ENCODE measurements at places on chromosomes 2 and 18.
A peak's percentile ranks its signal among the peaks of the same experiment; 100 is the strongest.

GRCh38 chr2:225083276-225083675 is 41.0 kb upstream of the DOCK10 start:
- no peak for DNase-seq

DNA sequence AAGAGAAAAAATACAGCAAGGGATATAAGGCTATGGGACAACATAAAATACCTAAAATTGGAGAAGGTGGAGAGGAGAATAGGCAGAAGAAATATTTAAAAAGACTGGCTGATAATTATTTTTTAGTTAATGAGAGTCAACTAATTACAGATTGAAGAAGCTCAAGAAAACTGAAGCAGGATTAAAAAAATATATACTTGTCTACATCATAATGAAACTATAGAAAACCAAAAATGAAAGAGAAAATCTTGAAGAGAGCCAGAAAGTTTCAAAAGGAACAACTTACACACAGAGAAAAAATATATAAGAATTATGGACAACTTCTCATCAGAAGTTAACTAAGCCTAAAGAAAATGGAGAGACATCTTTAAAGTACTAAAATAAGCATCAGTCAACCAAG is 62.9 kb upstream of the APCDD1 start:
- no peak for DNase-seq

DNA sequence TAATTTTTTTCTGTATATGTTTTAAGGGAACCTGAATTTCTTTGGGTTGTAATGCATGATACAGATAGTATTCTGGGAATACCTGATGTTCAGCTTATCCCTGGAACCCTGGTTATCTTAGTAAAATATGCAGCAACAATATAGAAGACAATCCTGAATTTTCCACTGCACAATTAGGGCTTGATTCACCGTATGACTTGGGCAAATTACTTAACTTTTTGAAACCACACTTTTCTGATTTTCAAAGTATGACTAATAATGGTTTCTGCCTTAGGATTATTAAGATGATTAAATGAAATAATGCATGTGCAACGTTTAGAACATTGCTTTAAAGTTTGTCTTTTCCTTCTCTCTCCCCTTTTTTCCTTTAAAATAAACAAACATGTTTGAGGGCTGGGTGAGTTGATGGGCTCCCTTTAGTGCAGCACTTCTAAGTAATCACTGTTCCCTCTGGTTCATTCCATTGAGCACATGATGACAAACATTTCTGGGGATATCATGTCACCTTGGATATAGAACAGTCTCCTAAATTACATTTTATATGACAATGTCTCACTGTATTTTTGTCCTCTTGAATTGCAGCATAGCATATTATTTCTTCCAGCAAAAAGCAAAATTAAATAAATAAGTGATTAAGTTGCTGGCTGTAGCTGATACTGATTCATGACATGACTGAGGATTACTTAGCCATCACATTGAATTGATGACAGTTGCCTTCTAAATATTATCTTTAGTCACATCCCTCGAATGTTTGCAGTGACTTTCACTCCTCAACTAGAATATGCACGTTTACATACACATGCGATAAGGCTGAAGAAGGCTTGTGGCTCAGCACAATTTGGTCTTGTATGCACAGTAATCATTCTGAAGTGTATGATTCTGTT is 254.5 kb downstream of the NEDD4L start:
- DNase-seq: no peak

DNA sequence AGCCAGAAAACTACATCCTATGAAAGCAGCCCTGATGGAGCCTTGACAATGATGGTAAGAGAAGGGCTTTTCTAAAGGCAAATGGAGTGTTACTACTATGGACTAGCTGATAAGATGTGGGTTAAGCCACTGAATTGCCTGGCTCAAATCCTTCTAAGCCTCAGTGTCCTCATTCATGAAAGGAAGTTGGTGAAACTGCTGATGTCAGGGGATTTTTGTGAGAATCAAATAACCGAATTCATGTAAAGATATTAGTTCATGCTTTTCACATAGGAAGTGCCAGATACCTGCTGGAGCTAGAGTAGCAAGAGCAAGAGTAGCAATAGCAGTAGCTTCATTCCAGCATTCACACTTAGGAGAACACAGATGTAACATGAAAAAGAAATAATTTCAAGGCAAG is 417.0 kb downstream of the METTL4 start:
- no peak for DNase-seq

DNA sequence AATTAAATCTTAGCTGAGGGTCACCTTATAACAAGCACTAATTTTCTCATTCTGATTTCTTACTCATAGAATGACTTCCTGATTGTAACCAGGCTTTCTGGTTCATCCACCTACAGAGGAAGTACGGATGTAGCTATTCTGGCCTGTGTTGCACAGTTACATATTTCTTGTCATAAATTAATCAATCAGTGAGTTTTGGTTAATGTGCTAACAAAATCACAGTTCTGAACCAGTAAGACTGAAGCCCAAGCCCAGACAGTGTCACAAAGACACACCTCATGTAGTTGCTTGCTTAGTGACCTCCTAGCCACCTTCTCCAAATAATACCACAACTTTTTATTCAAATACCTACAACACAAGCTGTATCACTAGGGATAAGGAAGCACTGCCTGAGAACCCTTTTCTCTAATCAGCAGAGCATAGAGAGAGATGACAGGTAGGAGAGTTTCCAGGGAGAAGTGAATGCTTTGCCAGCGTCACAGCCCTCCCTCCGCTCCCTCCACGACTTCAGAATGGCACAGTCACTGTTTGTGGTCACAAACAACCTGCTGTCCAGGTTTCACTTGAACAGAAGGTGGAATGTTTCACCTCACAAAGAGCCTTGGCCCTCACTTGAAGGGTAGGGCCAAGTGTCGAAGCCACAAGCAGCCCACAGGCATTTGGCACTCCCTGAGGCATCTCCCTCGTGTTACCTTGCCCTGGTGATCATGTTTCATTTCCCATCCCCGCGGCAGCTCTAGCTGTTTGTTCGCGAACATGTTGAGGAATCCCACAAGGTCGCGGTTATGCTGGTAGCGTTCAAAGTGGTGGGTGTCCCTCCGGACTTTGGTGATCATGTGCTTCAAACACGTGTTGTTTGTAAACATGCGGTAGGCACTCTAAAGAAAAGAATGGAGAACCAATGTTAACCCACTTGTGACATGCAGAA is 120.8 kb upstream of the STK17B start:
- peak; percentile 30 for DNase-seq

GRCh38 chr2:34998741-34999140 is 1356.8 kb upstream of the CRIM1 start:
- DNase-seq: no peak

DNA sequence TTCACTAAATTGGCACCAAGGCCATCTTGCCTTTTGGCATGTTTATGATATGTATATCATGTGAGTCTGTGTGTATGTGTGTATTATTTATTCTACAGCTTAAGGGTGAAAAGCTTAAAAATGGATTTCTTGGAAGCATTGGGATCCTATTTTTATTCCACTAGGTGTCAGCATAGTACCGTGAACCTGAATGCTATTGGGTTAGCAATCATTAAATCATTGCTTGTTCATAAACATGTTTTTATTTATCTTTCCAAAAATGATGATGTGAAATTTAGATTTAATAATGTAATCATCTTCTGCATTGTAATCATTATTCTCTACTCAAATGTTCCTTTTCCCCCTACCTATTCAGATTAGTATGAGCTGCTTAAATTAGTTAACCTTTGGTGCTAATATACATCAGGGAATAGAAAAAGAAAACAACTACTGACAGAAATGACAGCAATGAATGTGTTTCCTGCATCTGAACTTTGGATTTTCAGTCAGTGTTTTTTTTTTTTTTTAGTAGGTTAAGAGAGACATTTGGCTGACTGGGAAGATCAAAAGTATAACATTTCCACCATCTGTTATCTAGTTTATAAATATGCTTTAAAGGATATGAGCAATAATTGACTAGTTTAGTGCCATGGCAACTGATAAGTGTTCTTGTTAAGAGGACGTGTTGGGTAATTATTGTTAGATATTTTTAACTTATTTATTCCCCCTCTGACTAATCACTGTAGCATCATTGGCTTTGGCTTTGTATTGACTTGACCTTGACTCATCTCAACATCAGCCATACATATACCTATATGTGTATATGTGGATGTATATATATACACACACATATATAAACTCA is 14.1 kb upstream of the ZSWIM2 start:
- DNase-seq: no peak

- no peak for DNase-seq
Measured at GRCh38 chr2:68330691-68331090, 10.9 kb upstream of the CNRIP1 start.

DNA sequence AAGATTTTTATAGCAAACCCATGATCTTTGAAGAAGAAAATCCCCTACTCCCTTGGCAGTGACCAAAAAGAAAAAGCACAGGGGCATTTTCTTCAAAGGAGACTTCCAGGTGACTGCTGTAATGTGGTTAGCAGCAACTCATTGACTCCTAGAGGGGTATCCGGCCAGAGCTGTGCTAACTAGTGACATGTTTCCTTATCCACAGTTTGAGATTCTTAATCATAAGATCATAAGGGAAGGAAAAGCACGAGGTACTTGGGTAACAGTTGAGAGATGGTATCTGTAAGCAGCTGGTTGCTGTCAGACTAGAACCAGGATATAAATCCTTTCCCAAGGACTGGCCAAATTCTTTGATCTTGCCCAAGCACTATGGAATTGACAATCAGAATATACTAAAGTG is 124.7 kb downstream of the MREG start:
- DNase-seq: no peak

GRCh38 chr2:141899740-141900139 is 231.1 kb downstream of the LRP1B start:
- no peak for DNase-seq

- DNase-seq: no peak
Measured at GRCh38 chr2:100571668-100572067, 8.9 kb downstream of the PDCL3 start.

GRCh38 chr18:39918847-39919246 is 2036.2 kb upstream of the PIK3C3 start:
- no peak for DNase-seq

DNA sequence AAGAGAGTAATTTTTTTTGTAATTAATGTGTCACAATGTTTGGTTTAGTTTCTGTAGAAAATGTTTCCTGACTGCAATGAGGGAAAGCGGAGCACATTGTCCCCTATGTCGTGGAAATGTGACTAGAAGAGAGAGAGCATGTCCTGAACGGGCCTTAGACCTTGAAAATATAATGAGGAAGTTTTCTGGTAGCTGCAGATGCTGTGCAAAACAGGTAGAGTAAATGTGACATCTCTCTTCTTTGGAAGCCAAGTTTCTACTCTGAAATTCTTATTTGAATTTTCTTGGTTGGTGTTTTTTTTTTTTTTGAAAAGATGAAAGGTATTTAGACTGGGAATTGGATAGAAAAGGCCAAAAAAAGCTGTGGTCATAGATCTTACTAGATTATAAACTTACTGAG is 20.0 kb downstream of the RNF138 start:
- DNase-seq: no peak

DNA sequence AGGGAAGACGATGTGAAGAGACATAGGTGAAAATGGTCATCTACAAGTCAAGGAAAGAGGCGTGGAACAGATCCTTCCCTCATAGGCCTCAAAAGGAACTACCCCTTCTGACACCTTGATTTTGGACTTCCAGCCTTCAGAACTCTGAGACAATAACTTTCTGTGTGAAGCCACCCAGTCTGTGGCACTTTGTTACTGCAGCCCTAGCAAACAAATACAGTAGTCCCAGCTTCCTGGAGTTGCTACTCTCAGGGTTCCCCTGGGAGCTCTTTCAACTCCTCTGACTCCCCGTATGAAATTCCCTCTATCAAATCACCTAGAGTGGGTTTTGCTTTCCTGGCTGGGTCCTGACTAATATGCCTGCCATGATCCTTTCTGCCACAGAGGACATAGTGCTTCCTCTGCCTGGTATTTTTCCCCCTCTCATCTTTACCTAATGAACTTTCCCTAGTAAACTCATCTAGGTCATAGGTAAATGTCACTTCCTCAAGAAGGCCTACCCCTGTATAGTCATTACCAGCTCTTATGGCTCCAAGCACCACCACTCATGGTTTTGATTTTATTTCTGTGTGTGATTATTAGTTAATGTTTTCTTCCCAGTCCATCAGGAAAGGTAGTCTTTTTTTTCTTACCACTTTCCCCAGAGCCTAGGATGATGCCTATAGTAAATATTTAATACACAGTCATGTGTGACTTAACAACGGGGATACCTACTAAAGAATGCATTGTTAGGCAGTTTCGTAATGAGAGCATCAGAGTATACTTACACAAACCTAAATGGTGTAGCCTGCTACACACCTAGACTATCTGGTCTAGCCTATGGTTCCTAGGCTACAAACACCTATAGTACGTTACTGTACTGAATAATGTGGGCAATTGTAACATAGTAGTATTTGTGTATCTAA is 111.5 kb upstream of the LGALSL start:
- DNase-seq: no peak

GRCh38 chr2:39127973-39128372 is 7.1 kb upstream of the SOS1 start:
- DNase-seq: no peak

DNA sequence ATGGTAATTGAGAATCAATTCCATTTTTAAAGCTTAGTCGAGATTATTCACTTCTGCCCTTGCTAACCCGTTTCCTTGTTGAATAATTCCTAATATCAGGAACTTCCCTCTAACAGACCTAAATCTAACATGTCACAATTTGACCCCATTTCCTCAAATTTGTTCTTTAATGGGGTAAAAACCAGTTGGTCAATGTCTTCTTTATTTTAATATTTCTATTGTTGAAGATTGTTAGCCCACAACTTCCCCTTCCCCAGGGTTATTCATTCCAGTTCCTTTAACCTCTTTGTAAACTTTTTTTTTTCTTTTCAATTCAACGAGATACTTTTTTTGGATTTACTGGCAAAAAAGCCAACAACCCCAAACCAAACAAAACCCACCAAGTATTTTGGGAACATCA is 7.3 kb downstream of the TNFRSF11A start:
- no peak for DNase-seq

DNA sequence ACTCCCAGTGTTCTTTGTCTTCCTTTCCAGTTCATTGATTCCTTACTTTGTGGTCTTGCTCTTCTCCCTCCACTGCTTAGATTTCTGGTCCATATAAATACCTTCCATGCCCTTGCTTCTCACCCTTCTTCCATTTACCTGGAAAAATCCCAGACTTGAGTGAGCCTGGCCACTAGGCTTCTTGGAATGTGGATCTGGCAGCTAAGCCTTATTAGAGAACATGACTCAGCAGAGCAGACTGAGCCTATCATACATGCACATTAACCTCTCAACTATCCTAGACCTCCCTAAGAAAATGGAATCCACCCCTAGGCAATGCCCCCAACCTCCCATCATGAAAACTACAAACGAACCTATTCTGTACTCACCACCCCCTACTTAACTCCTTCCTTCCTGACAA is 127.7 kb downstream of the RHBDD1 start:
- no peak for DNase-seq

- DNase-seq: no peak
Measured at GRCh38 chr2:105510761-105511528, 112.1 kb upstream of the FHL2 start.

- DNase-seq: no peak
Measured at GRCh38 chr2:11852526-11853196, 106.2 kb downstream of the LPIN1 start.
